Heart left ventricle (tissue), 16 donors: ENCODE measurements at places on chromosomes 13 and 19.

DNA sequence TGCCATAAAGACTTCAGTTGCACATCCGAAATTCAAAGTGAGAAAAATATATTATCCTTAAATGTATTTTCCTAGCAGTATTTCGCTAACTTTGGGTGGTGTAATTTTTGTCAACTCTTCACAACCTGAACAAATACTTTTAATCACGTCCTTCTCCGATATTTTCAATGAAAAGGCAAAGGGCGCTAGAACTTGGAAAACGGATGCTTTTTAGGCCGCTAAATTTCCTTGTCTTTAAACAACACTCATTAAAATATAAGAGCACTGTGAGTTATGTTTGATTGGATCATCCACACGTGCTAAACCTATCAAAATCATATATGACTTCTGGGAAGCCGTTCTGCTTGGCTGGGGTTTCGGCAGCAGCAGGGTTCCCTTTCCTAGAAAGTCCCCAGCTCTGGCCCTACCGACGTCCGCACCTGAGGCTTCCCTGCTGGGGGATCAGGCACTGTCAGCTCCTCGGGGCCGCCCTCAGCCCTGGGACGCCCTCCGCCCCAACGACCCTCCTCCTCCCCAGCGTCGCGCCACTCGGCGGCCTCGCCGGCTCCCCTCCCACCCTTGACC is 462 bp upstream of the MPHOSPH8 start:
- no peak for DNase-seq

GRCh38 chr13:108297114-108297513 is 27.6 kb downstream of the TNFSF13B start:
- no peak for DNase-seq

GRCh38 chr19:54047616-54048015 is 16.1 kb downstream of the VSTM1 start:
- no peak for DNase-seq

- no peak for DNase-seq
These were observed 82.3 kb downstream of the POU4F1 start for GRCh38 chr13:78521091-78521490.

DNA sequence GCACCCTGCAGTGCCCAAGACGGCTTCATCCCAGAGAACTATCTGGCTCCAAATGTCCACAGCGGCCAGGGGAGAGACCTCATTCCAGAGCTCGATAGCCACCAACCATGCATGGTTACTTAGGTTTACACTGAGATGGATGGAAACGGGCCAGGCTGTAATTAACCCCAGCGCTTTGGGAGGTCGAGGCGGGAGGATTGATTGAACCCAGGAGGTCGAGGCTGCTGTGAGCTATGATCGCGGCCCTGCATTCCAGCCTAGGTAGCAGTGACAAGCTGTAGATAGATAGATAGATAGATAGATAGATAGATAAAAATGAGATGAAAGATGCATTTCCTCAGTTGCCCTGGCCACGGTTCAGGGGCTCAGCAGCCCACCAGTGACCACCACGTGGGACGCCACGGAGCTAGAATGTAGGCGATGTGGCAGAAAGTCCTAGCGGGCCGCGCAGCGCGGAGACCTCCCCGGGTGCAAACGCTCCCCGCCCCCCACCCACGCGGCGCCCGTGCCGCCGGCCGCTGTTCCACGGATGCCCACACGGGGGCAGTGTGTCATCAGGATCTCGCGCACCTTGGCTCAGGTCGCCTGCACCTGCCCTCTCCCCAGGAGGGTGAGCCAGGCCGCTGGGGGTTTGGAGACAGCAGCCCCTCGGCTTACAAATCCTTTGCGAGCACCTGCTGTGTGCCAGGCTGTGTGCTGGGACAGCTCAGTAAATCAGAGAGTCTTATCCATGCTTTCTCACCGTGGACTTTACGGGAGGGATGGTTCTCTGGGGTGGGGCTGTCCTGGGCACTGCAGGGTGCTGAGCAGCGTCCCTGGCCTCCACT is 13.5 kb upstream of the TLE5 start:
- DNase-seq: peak; percentile 52

DNA sequence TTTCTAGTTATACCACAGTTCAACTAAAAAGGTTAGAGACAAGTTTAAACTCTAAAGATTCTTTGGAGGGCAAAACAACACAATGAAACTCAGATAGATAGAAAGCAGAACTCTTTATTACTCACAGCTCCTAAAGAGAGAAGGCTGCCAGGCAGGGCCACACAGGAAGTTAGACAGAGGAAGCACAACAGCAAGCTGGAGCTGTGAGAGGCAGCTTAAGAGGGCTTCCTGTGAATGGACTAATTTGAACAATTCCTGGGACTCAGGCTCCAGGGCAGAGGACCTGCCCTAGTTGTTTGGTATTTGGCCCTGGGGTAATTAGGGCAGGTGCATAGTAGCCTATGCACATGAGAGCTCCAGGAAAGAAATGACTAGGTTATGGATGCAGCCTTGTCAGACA is 803.6 kb downstream of the DIAPH3 start:
- DNase-seq: no peak

GRCh38 chr13:81929988-81930387 is 1589.1 kb upstream of the SPRY2 start:
- DNase-seq: no peak

GRCh38 chr19:49064768-49065611 is at the start of gene NTF4:
Gene NTF4, minus strand, starts transcription at chr19:49064818. Its CDS starts 2,821 bp downstream, at chr19:49061997.
- DNase-seq: no peak

DNA sequence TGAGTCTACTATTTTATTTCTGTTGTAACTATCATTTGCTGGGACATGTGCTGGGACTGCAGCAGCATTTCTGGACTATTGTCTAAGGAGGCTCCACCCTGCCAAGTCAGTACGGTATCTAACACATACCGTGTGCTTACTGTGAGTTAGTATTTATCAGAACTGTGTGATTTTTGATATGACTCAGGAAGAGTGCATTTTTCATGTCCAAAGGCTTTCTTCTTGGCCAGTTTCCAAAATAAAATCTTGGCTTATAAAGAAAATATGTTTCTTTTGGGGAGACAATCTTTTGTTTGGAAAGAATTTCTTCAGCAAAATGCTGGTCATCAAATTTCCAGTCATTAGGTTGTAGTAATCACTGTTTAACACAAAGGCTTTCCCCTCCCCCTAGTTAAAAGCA is 11.6 kb downstream of the PARP4 start:
- no peak for DNase-seq

- DNase-seq: no peak
These were observed 153.4 kb downstream of the DPF1 start for GRCh38 chr19:38070573-38070972.

- no peak for DNase-seq
These were observed 30.3 kb downstream of the TDRD3 start for GRCh38 chr13:60427285-60427684.

DNA sequence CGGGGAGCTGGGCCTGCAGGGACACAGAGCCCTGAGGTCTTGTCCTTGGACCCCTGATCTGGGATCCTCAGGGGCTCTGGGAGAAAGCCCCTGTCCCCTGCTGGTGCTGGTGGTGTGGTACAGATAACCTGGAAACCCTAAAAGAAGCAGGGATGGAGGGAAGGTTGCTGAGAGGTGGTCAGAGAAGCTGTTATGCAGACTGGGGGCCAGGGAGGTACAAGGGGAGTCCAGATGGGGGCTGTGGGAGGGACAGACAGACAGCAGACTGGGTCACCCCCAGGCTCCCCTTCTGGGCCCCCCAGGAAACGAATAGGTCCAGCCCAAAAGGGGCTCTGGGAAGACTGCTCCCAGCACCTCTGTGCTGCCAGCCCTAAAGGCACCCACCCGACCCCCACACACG is 34.7 kb upstream of the PEPD start:
- no peak for DNase-seq

DNA sequence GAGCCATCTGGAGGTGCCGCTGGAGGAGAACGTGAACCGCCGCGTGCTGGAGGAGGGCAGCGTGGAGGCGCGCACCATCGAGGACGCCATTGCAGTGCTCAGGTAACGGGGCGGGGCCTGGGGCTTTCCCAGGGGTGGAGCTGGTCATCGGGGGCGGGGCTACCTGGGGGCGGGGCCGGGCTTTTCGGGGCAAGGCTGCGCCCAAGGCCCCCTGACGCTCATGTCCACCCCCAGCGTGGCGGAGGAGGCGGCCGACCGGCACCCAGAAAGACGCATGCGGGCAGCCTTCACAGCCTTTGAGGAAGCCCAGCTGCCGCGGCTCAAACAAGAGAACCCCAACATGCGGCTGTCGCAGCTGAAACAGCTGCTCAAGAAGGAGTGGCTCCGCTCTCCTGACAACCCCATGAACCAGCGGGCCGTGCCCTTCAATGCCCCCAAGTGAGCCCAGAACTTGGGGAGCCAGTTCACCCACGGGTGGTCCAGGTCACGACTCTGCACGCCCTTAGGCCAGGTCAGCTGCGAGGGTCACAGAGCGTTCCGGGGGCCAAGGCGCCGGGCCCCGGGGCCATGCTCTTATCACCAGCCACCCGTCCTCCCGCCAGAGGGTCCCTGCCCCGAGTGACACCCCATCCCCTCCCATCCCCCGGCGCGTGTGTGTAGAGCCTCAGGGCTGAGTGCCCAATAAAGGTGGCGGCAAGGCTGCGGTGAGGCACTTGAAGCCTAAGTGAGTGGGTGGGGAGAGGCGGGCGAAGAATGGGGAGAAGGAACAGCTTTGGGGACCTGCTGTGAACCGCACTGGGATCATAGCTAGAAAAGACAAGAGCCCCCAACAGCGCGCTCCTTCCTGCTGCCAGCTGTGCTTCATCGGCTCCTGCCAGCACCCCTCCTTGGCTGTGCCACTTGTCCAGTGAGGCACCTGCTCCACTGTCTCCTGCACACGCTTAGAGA is 10.7 kb downstream of the CCDC124 start:
- no peak for DNase-seq

DNA sequence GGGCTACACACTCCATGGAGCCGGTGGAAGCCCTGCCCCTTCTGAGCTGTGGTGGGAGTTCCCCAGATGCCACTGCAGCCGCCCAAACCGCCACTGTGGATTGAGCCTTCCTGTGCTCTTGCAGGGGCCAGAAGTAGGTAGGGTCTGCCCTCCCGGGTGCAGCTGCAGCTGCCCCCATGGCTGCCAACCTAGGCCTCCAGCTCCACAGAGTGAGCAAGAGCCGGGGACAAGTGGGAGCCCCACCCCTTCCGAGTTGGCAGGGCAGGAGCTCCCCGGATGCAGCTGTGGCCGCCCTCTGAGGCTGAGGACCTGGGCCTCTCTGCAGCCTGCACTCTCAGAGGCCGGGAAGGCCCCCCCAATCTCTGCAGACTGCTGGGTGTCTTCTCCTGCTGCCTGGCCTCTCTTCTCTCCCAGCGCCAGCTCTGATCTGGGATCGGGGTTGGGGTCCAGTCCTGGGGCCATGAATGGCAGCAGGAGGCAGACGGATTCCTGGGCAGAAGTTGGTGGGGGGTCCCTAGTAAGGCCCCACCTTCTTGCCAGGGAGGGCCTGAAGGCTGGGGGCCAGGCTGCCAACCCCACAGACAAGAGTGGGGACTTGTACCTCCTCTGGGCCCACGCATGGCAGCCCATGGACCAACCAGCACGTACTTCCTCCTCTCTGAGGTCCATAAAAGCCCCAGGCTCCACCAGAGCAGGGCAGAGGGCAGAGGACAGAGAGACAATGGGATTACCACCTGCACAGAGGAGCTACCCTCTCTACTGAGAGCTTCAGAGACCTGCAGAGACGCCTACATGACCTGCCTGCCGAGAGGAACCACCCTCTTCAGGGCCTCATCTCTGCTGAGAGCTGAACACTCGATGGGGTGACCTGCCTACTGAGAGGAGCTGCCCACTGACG is 28.9 kb downstream of the AP2S1 start:
- DNase-seq: peak; percentile 73

DNA sequence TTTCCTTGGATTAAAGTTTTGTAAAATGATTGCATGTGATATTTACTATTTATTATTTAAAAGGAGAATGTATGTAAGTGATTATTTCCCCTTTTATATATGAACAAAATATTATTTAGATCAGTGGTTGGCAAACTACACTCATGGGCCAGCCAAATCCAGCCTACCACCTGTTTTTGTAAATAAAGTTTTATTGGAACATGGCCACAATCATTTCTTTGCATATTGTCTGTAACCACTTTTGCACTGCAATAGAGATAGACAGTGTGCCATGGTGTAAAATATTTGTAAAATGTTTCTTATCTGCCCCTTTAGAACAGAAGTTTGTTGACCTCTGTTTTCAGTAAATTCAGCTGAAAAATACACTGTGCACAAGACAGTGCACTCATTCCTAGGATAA is 426.4 kb downstream of the MYO16 start:
- no peak for DNase-seq

- DNase-seq: no peak
These were observed 66.1 kb upstream of the DIAPH3 start for GRCh38 chr13:60229708-60230272.

DNA sequence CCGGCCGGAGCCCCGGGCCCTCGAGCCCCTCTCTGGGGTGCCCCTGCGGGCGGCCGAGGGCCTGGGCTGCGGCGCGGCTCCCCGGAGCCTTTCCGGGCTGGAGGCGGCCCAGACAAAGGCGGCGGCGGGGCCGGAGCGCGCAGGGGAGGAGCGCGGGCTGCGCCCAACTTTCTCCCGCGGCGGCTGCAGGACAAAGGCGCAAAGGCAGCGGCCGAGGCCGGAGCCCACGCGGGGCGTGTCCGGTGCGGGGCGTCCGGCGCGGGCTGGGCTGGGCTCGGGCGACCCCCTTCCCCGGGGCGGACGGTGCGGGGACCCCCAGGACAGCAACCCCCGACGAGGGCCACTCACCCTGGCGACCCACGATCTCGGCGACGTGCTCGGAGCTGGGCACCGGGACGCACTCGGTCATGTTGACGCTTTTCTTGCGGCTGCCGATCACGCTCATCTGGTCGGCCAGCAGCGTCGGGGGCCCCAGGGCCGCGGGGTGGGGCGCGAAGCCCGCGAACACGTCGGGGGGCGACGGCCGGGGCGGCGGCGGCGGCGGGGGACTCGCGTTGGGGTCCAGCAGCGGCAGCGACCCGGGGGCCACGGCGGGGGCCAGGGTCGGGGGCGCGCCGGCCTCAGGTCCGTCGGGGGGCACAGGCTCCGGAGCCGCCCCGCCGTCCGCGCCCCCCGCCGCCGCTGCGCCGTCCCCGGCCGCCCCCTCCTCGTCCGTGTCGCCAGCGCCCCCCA is 843 bp downstream of the MEX3D start:
- DNase-seq: peak; percentile 48

- no peak for DNase-seq
These were observed 12.0 kb upstream of the MATK start for GRCh38 chr19:3798137-3798536.

GRCh38 chr19:8512115-8512967 is 1.6 kb downstream of the ZNF414 start:
- peak; percentile 39 for DNase-seq

DNA sequence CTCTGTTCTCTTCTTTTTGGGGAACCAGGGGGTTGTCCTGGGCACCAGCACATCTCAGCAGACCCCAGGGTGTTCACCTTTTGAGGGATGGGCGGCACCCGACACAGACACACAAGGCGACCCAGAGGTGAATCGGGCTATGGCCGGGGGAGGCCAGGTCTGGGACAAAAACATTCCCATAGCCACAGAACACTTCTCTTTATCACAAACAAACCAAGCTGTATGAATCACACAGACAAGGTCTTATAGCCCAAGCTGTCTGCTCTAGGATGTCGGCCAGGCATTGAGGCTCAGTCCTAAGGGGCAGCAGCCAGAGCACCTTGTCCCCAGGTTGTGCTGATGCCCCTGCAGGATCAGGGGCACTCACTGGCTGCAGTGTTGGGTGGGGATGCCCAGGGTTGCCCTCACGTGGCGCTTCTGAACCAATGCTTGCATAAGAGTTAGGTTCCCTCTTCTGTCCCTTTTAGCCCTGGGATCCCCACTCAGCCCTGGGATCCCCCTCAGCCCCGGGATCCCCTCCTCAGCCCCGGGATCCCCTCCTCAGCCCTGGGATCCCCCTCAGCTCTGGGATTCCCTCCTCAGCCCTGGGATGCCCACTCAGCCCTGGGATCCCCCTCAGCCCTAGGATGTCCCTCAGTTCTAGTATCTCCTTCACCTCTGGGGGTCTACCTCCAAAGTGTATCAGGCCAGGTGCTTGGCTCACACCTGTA is 26.9 kb downstream of the MAU2 start:
- DNase-seq: no peak
